ENCODE measurements at places on chromosomes 6 and 20.

DNA sequence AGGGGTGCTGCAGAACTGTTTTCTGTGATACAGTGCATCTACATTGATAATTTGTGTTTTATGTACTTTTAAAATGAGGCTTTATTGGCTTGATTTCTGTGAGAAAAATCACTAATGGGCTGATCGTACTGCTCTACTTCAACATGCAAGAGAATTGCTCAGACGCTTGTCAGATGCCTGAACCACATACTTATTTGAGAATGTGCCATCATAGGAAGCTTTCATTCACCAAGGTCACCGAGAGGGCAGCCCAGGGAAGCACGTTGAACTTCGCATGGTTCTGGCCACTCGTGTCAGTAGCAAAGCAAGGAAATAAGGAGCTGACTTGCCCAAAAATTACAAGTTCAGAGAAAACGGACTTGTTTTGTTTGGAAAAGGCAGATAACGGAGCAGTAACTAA, 168.5 kb upstream of the AKAP12 start:
- DNase-seq = no peak

DNA sequence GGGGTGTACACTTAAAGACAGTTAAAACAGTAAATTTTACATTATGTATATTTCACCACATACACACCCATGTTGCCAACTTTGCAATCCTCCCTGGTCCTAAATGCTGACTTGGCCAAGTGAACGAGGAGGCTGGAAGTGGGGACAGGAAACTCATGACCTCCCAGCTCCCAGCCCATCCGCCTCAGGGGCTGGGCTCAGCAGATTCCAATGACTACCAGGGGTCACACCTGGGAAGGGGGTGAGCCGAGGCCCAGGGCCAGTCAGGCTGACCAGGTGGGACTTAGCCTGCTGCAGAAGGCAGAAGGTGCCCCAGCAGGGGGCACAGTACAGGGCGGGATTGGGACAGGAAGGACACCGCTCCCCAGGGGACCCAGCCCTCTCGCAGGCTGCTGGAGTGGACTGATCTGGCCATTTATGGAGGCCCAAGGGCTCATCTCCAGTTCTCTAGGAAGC, 2.4 kb downstream of the SIGLEC1 start:
- DNase-seq = no peak

- DNase-seq = peak; percentile 72
Observed at GRCh38 chr6:38080889-38081288, 261.4 kb downstream of the ZFAND3 start.

GRCh38 chr6:10320291-10320690, 94.6 kb downstream of the TFAP2A start:
- DNase-seq = no peak

DNA sequence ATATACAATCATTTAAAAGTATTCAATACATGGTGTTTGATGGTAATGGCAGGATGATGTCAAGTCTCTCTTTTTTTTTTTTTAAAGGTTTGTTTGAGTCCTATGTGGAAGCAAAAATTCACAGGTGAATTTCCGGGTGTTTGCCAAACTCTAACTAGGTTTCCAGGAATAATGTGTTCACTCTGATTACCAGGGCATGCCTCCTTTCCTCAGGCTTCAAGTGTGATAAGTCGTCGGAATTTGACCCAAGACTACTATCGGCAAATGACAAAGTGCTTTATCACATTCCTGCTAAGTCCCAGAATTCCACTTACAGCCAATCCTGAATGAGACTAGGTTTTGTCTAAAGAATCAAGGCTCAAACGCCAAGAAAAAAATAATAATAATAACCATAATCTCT, 7.3 kb downstream of the OARD1 start:
- DNase-seq = no peak

- no peak for DNase-seq
Observed at GRCh38 chr6:3573670-3574069, 116.8 kb upstream of the SLC22A23 start.

DNA sequence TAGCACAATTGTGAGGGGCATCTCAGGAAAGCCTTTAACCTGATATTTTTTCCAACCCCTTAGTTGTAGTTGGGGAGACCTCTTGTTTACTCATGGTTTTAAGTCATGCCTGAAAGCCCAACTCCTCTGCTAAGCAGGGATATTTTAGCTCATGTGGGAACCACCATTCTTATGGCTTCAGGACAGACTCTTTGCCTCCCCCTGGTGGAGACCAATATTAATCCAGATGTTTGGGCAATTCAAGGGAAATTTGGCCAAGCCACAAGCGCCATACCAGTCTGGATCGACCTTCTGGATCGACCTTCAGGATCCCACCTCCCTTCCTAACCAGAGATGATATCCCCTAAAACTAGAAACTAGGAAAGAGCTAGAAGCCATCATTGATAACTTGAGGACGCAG, 211.2 kb downstream of the C6orf118 start:
- DNase-seq = peak; percentile 1

DNA sequence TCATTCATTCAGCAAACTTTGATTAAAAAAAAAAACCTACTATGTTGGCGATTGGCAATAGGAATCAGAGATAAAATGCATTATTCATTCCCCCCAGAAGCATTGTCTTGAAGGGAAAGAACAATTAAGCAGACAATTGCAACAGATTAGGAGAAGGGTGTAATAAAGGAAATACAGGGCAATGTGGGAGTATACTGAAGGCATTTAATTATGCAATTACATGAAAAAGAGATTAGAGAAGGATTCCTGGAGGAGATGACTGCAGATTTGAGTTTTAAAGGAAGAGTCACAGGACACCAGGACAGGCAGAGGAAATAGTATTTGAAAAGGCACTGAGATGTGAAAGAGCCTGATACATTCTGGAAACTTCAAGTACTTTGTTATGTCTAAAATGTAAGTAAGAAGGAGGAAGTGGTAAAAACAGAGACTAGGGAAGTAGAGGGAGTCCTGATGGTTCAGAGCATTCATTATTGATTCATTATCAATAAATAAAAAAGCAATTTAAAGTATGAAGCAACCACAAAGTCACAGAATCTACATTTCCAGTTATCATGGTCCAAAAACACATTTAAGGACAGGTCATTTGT, 43.7 kb downstream of the THEMIS start:
- no peak for DNase-seq

GRCh38 chr20:53652090-53652858, 58.6 kb upstream of the ZNF217 start:
- DNase-seq = peak; percentile 45

GRCh38 chr20:38073307-38074071, 39.9 kb downstream of the RPRD1B start:
- peak; percentile 51 for DNase-seq

- DNase-seq = no peak
Observed at GRCh38 chr6:48423640-48424365, 312.8 kb upstream of the PTCHD4 start.

DNA sequence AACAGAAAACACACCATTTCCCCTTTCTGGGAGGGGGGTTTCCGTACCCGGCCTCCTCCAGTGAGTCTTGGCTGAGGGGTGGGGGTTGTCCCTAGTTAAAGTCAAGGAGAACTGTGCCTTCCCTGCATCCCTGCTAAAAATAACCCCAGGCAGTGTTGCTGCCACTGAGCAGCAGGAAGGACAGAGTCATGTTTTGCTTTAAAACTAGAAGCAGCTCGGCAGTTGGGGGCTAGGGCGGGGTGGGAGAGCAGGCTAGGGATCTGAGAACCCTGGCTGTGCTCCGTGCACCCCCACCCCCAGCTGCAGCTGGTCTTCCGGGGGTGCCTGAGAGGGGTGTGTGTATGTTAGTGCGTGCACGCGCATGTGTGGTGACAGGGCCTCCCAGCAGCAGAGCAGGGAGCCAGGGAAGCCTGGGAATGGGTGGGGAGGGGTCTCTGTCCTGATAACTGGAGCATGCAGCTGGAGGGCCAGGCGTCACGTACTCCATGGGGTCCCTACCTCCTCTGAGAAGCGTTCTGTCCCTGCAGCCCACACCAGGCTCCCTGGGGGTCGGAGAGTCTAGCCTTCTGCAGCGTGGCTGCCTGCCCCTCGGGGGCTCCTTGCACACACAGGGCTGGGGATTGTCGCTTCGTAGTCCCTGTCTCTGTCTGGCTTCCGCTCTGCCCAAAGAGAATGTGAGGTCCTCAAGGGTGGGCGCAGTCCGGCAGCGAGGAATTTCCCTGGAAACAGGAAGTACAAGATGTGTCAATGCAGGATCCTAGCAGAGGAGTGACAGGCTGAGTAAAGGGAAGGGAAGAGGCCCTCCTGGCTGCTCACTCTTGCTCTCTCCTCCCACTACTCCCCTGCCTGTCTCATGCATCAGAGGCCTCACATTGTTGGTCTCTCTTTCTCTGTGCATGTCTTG, 16.8 kb upstream of the ARMC12 start:
- DNase-seq = peak; percentile 49

- no peak for DNase-seq
Observed at GRCh38 chr6:19157486-19157885, 679.7 kb upstream of the ID4 start.

DNA sequence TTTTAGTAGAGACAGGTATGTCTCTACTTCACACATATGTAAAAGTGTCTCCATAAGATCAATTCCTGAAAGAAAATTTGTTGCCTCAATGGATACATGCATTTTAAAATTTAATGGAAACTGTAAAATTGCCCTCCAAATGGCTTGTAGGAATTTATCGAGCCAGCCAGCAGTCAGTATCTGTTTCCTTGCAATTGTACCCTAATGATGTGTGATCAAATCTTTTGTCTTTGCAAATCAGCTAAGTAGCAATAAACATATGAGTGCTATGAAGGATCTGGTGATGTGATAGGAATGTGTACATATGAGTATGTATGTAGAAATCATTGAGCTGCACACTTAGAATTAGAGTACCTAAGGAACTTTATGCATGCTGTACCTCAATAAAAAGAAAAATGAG, 253.0 kb downstream of the MAFB start:
- no peak for DNase-seq

DNA sequence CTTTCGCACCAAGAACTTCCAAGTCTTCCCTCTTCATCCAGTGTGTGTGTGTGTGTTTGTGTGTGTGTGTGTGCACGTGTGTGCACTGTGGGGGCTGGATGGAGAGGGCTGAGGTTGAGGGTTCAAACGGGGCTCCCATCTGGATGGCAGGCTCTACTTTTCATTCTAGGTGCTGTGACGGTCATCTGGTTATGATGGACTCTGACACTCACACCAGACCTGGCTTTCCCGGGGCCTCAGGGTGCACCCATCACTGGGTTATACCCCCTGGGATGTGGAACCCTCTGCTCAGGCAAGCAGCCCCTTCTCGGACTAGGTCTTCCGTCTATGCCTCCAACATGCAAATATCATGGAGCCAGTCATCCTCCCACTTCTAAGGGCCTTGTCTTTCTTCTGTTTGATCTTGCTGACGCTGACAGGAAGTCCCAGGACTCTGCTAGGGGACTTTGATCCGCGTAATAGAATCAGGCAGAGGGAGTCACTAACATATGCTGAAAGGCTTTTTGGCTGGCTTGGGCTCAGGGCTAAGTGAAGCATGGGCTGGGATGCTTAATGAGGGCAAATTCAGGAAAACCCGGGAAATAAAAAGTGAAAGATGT, 313.6 kb downstream of the CDC5L start:
- no peak for DNase-seq

DNA sequence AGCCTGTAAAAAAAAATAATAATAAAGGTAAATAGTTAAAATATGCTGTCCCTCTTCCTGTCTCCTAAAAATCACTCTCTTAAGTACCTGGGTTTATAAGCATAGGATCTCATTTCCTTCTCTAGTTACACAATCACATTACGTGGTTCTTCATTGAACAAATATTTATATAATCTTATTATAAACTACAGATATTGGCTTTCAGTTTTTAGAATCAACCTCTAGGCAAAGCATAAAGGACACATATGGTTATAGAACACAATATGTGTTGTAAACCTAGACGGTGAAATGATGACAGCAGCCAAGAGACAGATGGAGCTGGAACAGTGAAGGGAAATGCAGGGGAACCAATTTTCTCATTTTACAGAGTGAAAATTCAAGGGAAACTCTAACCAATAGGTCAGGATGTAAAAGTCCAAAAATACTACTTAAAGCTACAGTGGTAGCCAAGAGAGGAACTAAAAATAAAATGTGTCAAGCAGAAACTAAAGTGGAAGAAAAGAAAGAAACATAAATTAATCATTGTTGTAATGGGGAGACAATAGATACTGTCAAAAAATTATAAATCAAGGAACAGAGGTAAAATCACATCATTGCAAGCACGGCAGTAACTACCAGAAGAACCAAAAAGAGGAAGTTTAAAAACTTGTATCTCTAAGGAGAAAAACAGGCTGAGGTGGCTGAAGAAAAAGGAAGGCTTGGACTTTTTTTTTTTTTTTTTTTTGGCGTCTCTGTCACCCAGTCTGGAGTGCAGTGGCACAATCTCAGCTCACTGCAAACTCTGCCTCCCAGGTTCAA, 82.8 kb upstream of the CDYL start:
- DNase-seq = peak; percentile 15

DNA sequence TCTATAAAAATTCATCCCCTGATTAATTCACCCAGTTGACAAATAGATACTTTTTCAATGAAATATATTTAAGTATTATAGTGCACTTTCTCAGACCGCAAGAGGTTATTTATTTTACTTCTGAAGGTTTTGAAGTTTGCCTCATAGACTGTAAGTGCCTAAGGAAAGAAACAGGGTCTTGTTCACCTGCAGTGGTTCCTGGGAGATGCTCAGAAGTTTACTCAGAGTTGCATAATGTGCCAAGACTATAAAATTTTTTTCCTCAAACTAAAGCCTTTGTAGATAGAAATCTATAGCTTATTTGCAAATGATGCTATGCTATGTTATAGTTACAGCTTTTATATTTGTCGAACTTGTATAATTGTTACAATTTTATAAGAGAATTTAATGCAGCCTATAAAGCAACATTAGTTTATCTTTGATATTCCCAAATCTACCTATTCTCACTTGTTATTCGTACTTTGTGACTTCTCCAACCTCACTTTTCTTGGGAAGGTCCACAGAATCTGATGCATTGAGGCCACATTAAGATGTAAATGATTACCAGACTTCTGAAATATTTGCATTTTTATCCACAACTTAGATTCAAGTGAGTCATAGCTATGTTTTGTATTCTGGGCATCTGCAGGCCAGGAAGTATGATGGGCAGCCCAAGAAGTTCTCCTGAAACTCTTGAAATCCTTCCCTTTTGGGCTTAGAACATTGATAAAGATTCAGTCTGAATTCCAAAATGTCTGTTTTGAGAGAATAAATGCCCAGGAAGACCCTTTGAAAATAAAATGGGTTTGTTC, 35.7 kb downstream of the KCNQ5 start:
- DNase-seq = no peak

GRCh38 chr20:44069203-44070011, 117.6 kb downstream of the JPH2 start:
- DNase-seq = peak; percentile 40

Measured in AML-193 (cell line).